ENCODE measurements at places on chromosomes 7 and 10. TPM values are rescaled to one million over a fixed set of nuclear protein-coding genes. Genes with fewer than 3 reads are reported as not detected.

DNA sequence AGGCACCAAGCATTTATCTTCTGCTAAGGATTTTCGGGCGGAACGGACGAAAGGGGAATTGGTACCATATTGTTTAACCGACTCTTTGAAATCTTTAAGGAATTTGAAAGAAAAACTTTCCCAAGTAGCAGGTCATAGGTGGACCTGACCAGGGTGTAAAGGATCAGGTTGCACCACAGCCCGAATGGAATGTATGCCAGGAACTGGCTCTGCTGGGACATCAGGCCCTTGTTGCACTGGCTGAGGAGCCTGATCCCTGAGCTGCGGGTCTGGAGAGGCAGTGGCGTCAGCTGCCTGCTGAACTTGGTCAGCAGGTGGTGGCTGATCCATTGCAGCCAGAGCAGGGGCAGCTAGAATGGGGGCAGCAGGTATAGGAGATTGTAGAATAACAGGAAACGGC is 41.4 kb upstream of the AKR1C2 start:
- DNase-seq = peak; percentile 63

The COL28A1 gene
- 2.0 TPM for total RNA-seq

DNA sequence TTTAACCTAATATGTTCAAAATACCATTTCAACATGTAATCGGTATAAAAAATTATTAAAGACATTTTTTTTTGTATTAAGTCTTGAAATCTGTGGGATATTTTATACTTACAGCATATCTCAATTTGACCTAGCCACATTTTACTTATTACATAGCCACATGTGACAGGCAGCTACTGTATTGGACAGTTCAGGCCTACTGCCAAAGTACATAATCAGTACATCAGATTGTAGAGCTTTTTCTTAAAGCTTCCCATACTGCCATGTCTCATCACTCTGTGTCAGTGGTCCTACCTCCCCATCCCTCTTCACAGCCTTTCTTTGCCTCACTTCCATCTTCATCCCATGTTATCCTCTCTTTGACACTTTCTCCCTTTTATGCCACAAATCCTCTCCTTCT is 43.0 kb downstream of the LOXL4 start:
- no peak for DNase-seq

GRCh38 chr7:22712999-22713398 is 14.0 kb upstream of the IL6 start:
- no peak for DNase-seq

DNA sequence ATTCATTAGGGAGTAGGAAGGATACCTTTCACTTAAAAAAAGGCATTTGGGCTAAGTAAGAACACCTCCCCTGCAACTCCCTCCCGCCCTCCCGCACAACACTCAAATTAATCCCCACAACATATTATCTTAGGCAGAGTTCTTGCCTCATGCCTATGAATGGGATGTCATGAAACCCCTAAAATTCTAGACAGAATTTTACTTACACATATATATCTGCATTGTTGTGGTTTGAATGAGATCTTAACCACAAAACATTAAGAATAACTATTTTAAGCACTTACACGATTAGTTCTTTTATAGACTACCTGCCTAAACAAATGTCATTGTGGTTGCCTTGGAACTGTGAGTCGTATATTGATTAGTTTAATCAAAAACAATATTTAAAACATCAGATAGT is 4.5 kb upstream of the ITGB1 start:
- DNase-seq = no peak

- no peak for DNase-seq
Observed at GRCh38 chr7:156504687-156505545, 135.7 kb upstream of the RNF32 start.

DNA sequence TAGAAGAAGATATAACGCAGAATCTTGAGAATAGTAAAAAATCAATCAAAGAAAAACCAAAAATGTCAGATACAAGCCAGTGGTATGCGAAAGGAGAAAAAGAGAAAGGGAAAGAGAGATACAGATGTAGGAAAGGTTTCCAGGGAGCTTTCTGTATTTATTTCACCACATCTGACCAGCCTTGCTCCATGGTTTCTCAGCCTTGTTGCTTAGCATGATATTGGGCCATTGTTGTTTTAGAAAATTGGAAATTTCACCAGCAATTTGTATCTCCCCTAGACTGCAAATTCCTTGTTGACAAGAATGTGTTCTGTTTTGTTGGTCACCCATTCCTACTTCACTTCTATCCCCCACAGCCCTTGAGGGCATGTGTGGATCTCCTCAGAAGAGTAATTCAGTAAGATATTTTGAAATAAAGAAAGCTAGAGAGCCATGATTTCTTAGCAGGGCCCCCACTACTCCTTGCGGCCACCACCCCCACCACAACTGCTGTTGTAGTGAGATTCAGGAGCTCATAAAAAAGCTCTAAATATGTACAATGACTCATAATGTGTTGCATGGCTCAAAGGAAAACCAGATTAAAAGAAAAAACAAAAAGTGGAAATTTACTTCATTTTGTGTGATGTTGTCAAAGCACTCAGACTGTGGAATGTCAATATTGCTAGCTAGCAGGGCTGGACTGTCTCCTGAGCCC is 138.7 kb downstream of the CHRM2 start:
- no peak for DNase-seq

The UCN3 gene
- total RNA-seq = 0.53 TPM

GRCh38 chr7:30148951-30149459 is 14.2 kb downstream of the MTURN start:
- peak; percentile 84 for DNase-seq

The PPIF gene
- total RNA-seq = 28.5 TPM

DNA sequence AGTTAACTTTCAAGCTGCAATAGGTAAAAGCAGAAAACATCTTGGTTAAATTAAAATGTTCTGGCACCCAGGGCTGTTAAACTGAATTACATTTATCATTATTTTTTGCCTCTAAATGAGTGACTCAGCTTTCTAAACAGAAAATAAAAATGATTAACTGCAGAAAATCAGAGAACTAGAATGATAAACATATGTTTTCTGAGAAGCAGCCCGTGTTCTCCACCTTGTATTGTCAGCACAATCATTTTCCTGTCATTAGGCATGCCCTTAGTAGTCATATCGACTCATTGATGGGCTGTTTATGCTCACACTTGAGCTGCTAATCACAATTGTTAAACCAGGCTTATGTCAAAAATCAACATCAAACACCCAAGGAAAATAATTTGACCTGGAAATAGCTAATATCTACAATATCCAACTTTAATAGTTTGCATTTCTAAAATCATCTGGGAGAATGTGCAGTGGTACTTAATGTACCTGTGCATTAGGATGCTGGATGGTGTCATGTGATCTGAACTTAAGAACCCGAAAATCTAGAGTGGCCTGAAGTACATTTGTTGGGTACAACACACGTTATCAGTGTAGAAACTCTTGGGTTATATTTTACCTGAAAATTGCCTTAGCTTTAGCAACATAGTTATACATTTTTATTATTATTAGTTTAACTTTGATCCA is 2.3 kb downstream of the MDFIC start:
- DNase-seq = no peak

The AASS gene
- total RNA-seq = 24.2 TPM

The CYP3A5 gene
- total RNA-seq = 15.5 TPM

GRCh38 chr7:135143885-135144668 is 3.8 kb upstream of the TMEM140 start:
- DNase-seq = no peak

The OR2F1 gene
- total RNA-seq = not detected

DNA sequence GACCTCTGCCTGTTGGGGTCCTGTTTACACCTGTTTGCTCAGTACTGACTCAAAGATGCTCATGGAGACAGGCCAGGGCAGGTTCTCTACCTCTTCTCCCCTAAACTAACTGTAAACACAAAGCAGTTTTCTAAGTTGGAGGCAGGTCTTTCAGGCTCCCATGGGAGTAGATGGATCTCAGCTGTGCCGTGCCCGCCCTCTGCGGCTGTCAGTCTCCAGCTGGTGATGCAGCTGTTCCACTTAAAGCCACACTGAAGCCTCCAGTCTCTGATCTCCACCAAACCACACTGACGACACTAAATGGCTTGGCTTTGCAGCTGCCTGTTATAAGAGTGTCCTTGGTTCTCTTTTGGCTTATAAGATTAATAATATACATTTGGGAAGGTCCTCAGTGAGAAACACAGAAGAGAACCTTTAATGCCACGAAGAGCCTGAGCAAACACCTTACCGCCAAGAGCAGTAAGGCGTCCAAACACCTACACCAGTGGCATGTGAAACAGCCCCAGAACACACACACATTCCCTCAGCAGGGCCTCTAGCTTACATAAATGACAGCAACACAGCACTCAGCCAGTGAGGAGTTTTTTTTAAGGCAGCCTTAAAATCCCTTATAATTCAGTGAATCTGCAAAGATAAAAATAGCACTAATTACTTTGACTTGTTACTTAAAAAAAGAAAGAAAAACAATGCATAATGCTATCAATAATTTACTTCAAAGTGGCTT is 60.4 kb upstream of the KCNIP2 start:
- DNase-seq = no peak

GRCh38 chr7:8387551-8388256 is 45.7 kb upstream of the NXPH1 start:
- no peak for DNase-seq

The GBX1 gene
- total RNA-seq = not detected

The CACNB2 gene
- total RNA-seq = 1.4 TPM

DNA sequence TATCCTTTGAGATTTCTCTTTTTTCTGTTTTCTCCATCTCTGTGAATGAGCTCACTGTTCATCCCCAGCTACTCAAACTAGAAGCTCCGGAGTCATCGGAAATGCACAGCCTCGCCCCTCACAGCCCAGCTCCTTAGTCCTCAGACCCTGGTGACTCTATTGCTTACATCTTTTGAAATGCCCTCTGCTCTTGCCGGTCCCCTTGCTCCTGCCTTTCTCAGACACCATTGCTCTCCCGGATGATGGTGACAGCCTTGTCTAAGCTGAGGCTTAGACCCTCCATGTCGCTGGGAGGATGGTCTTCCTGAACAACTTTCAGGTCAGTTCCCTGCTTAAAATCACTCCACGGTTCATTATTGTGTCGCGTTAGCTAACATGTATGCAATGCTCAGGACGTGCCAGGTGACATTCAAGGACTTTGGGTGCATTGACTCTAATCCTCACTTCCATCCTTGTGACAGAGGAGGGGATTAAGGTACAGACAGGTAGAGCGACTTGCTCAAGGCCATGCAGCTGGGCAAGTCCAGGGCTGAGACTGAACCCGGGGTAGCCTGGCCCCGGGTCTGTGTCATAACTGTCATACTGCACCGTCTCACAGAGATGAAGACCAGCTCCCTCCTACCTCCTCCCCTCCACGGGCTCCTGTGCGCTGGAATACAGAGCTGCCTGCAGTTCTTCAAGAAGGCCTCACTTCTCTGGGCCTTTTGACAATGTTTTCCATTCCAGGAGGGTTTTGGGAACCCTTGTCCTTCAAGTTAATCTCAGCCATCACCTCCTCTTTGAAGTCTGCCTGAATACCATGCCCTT is 4.3 kb upstream of the UCMA start:
- no peak for DNase-seq

DNA sequence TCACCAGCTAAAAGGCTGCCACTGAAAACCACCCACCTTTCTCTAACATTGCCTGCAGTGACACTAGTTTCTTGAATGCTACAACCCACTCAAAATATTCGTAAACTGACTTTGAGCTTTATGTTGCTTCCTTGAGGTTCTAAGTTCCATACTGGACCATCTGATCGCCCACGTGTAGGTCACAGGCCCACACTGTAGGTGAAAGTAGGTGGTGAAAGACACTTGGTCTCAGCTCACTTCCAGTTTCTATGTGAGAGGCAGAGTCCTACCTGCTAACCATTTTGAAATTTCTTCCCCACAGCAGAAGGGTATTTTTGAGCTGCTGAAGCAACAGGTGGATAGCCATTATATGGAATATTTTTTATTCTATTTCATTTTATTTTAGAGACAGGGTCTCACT is 97.3 kb downstream of the MYO3A start:
- no peak for DNase-seq

GRCh38 chr7:99359465-99360154 is 14.9 kb upstream of the ARPC1B start:
- no peak for DNase-seq

The ADCYAP1R1 gene
- 2.9 TPM for total RNA-seq

The WIPF3 gene
- total RNA-seq = 0.95 TPM

DNA sequence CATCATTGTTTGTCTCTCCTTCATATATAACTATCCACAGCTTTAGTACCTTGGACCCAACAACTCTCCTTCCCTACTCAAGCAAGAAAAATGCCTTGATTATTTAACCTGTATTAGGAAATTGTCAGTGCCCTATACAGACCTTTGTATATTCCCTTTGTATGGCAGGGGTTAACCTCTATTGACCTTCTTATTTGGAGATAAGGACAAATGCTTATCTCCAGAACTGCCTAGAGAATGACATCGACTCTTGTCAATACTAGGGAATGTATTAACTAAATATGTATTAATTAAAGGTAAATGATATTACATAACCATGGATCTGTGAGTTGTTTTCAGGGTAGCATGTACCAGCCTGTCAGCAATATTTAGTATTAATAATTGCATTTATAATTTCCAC is 10.4 kb upstream of the AKR1D1 start:
- DNase-seq = no peak

- no peak for DNase-seq
Observed at GRCh38 chr7:158228986-158229385, 358.6 kb downstream of the PTPRN2 start.

DNA sequence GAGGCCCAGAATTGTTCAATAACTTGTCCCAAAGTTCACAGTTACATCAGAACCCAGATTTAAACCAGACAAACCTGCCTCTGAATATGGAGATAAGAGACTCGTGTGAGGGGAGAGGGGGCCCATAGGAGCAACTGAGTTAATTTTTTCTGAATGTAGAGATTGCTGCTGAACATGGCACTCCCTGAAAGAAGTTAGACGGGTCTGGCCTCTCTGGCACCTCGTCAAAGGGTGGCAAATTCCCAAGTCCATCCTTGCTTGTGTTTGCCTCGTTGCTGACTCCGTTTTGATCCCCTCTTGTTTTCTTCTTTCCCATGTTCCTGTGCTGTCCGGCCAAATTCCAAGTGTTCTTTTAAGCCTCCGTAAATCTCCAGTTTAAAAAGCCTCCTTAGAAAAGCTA is 35.2 kb upstream of the YAE1 start:
- DNase-seq = no peak

The TSPAN33 gene
- total RNA-seq = 9.5 TPM

GRCh38 chr7:133853706-133854276 is 273.3 kb upstream of the LRGUK start:
- peak; percentile 41 for DNase-seq

The WNT2 gene
- 9.0 TPM for total RNA-seq

- no peak for DNase-seq
Observed at GRCh38 chr10:90777621-90778020, 80.2 kb downstream of the HTR7 start.

- no peak for DNase-seq
Observed at GRCh38 chr10:122780391-122780790, 65.3 kb downstream of the CUZD1 start.

All from lower lobe of right lung (tissue), 2 donors.